ENCODE measurements at places on chromosomes 2 and 18.

DNA sequence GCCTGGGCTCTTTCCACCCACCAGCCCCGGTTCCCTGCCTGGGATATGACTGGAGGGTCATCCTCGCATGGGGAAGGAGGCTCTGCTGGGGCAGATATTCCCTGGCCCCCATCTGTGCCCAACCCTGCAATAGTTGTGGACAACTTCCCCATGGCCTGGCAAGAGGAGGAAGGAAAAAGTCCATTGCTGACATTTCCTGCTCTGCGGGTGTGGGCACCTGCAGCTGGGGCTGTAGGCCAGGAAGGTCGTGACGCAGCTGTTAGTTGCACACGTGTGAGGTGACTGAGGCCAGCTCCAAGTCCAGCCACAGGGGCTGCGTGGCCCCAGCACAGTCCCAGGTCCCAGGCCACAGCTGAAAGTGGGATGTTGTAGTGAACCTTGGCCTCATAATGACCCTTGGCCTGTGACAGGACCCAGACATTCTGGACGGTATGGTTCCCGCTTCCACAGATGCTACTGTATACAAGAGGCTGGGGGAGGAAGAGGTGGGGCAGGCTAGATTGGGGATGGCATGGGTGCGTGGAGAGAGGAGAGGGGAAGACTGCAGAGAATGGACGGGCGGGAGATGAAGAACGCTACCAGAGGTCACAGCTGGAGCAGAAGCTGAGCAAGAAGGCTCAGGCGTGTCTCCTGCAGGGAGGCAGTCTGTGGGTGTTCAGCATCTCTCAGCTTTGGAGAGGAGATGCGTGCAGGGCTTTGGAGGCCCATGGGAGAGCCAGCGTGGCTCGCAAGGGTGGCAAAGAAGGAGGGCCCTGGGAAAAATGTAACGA, 22.1 kb downstream of the OTOF start:
- DNase-seq: no peak

DNA sequence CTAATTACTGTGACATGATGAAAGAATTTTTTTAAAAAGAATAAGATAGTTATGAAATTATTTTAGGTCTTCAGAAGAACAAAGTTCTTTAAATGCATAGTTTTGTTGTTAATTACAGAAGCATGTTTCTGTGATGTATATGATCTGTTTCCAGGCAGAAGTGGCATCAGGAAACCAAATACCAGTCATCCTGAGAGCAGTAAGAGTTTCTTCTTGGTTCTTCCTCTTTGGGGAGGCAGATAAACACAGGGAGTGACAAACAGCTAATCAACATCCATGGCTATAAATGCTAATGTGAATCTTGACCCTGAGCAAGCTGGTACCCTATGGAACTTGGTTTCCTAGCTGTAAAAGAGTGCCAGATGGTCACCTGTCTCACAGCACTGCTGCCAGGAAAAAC, 29.2 kb downstream of the WIPF1 start:
- DNase-seq: no peak

- DNase-seq: no peak
These were observed 47.1 kb upstream of the CCBE1 start for GRCh38 chr18:59744271-59744721.

GRCh38 chr18:22477222-22477621, 59.5 kb upstream of the CTAGE1 start:
- no peak for DNase-seq

GRCh38 chr2:188610050-188610444, 318.4 kb downstream of the GULP1 start:
- no peak for DNase-seq

DNA sequence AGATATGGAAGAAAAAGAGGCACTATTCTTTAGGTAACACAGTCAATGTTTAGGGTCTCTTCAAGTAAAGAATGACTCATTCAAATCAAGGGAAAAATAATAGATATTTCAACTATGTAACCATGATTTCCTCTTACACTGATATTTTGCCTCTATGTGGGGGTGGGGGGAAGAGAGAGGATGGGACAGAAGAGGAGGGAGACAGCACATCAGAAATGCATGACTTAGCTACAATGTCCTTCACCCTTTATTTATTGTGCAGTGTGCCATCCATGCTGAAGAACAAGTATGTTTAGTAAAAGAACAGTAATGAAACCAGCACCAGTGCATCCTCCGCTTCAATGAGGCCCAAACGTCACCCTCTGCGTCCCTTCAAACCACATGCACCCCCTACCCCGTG, 204.8 kb downstream of the HDAC4 start:
- no peak for DNase-seq

GRCh38 chr2:63047321-63048279, 3.0 kb upstream of the OTX1 start:
- DNase-seq: peak; percentile 42

- DNase-seq: no peak
These were observed 67.3 kb upstream of the FANCL start for GRCh38 chr2:58308435-58308834.

- no peak for DNase-seq
These were observed 54.5 kb upstream of the ROCK2 start for GRCh38 chr2:11398750-11399437.

- DNase-seq: no peak
These were observed 26.5 kb upstream of the CXXC1 start for GRCh38 chr18:50313873-50314460.

DNA sequence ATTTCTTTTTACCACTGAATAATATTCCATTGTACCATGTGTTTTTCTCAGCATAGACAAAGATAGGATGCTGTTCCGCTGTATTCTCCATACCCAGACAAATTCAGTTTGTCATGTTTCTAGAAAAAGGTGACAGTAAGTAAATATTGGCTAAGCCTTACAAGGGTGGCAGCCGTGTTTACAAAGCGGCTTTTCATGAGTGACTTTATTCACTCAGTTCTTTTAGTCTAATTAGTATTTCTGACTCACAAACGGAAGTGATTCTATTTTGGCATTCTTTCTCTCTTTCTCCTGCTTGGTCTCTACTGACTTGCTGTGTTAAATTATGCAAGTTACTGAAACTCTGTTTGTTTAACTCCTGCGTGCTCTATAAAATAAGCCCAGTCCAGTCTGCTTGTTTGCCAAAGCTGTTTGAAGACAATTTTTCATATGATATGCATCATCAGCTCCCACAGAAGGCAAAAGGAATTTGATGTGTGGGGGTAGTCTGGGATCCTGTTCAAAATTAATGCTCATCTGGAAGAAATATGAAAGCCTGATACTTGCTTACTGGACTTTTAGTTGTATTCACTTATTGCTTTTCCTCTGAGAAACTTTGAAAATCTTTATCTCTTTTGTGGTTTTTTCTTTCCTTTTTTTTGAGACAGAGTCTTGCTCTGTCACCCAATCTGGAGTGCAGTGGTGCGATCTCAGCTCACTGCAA, 2.3 kb upstream of the PLEKHH2 start:
- peak; percentile 23 for DNase-seq
